ENCODE measurements at places on chromosomes 11 and 22. TPM values are rescaled to one million over a fixed set of nuclear protein-coding genes. Genes with fewer than 3 reads are reported as not detected.

Gene FADS3
- polyA plus RNA-seq: 2.6 TPM

Gene MS4A6E
- polyA plus RNA-seq: not detected

Gene PANX3
- polyA plus RNA-seq: not detected

Gene HEPHL1
- polyA plus RNA-seq: not detected

Gene RGL4
- polyA plus RNA-seq: 58.4 TPM

Gene KCNK7
- polyA plus RNA-seq: not detected

Gene CNIH2
- not detected for polyA plus RNA-seq

Gene KCNA4
- polyA plus RNA-seq: not detected

Gene ASCL2
- 8.9 TPM for polyA plus RNA-seq

Gene CCDC157
- polyA plus RNA-seq: 1.4 TPM
